ENCODE measurements at places on chromosomes 6 and 20. TPM values are rescaled to one million over a fixed set of nuclear protein-coding genes. Genes with fewer than 3 reads are reported as not detected.

GRCh38 chr20:5512694-5513093 is 195.9 kb upstream of the PROKR2 start:
- no peak for DNase-seq

GRCh38 chr6:9583753-9584352 is 831.0 kb downstream of the TFAP2A start:
- no peak for DNase-seq

DNA sequence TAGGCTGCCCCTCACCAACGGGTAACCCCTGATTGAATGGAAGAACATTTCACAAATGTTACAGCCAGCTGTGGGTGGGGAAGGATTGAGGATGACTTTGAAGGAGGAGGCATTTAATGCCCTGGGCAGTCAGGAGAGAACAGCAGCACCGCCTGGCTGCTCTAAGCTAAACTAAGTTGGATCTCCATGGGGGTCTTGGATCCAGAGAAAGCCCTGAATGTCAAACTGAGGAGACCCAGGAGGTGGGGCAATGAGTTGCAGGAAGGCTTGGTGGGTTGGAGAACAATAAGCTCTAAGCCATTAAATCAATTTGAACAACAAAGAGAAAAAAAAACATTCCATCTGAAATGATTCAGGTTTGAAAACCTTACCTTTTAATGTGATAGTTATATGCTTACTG is 35.4 kb downstream of the TMX4 start:
- no peak for DNase-seq

DNA sequence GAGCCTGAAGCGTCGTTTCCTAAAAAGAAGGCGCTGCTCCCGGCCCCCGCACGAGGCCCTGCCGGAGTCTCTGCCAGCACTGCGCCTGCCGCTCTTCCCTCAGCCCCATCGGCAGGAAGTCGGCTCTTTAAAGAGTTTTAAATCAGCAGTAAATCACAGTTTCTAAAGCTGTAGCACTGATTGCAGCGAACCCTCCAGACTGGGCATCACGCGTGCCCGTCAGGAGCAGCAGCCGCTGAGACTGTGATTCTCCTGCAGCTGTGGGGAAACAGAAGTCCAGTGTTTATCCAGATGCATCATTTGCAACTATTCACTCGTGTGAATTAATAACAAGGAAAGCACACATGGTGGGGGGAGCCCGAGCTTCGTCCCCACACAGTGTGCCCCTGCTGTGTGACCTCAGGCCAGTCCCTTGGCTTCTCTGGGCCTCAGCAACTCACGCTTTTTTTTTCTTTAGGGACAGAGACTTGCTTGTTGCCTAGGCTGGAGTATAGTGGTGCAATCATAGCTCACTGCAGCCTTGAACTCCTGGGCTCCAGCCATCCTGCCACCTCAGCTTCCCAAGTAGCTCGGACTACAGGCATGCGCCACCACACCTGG is 28.3 kb downstream of the DLL1 start:
- no peak for DNase-seq

FAM209A gene
- total RNA-seq = not detected

GDAP1L1 gene
- not detected for total RNA-seq
